Testis (tissue), 5 donors: ENCODE measurements at places on chromosomes 5 and 9.

- DNase-seq, result no peak
Observed at GRCh38 chr9:98159301-98159700, 33.1 kb downstream of the CORO2A start.

DNA sequence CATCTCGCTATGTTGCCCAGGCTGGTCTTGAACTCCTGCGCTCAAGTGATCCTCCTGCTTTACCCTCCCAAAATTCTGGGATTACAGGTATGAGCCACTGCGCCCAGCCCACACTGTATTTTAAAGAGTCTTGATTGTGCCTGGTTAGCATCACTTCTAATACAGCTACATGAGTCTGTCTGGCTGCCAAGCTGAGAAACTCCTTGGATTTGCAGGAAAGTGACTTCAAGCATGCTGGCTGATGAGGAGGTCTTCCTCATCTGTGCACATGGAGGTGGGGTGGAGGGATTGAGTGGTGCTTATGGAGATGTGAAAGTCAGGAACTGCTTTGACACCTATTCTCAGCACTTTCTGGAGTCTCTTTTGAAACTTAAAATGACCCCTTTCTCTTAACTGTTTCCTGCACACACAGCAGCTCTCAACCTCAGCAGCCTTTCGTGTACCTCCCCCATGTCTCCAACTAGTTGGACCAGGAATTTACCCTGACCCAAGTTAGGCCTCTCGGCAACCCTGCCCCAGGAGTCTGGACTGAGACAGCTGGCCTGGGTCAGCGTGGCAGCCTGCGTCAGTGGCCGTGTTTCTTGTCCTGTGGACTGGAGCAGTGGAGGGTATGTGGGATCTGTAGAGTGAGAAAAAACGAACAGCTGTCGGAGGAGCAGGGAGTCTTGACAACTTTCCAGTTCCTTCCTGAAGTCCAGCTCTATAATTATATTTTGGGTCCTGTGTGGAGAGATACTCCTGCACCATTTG lies 72.5 kb downstream of the ACER2 start:
- no peak for DNase-seq

GRCh38 chr5:40172721-40173120 lies 507.0 kb upstream of the PTGER4 start:
- DNase-seq, result no peak

GRCh38 chr5:138772986-138773594 lies 19.9 kb downstream of the CTNNA1 start:
- no peak for DNase-seq

DNA sequence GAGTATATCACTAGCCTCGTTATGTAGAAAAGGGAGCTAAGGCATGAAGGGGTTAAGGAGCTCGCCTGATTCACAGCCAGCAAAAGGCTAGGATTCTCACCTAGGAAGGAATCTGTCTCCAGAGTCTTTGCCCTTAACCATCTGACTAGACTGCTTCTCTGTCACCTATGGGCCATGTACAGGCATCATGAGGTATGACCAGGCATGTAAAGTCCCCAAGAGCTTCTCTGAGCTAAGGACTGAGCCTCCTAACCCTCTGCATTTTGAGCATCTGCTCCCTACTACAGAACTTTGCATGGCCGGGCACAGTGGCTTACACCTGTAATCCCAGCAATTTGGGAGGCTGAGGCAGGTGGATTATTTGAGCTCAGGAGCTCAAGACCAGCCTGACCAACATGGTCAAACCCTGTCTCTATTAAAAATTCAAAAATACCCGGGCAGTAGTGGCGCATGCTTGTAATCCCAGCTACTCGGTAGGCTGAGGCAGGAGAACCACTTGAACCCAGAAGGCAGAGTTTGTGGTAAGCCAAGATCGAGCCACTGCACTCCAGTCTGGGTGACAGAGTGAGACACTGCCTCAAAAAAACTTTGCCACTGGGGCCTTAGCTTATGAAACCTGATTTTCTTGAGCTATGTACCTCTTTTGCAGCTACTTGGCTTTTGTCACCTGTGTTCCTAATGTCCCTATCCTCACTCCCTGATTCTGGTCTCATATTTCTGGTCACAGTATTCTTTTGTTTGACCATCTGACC lies 33.2 kb upstream of the IL7R start:
- DNase-seq, result no peak
